ENCODE measurements at places on chromosomes 3 and 15.

GRCh38 chr15:32998979-32999672, 195.4 kb downstream of the FMN1 start:
- H3K4me3 ChIP-seq, result no peak overlapping the region
- H3K36me3 ChIP-seq, result no peaks in the 10 kb centered on the region
- no peaks in the 10 kb centered on the region for H3K27me3 ChIP-seq
- H3K27ac ChIP-seq, result no peak overlapping the region
- DNase-seq, result no peak

DNA sequence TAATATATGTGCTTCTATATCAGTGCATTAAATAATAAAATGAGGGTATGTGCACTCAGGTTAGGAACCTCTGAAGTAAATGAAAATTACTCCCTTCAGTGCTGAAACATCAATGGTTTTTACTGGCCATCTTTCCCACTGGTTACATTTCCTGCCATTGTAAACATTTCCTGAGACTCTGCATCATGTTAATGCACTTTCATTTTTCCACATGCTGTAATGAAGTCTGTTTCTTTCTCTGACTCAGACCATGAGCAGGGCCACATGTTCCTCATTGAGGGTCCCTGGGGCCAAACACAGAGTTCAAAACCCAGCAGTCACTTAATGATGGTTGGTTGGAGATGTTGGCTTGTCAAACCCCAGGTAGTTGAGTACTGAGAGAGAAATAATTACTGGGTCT, 15.3 kb downstream of the FAM3D start:
- no peaks in the 10 kb centered on the region for H3K36me3 ChIP-seq
- peaks cover 16% of the 10 kb centered on the region for H3K4me1 ChIP-seq
- no peak overlapping the region for H3K4me3 ChIP-seq
- no peak for DNase-seq
- H3K27me3 ChIP-seq, result no peaks in the 10 kb centered on the region

GRCh38 chr3:113968986-113969385, 21.2 kb downstream of the ZDHHC23 start:
- no peak overlapping the region for H3K27ac ChIP-seq
- no peak overlapping the region for H3K4me3 ChIP-seq
- H3K36me3 ChIP-seq, result no peaks in the 10 kb centered on the region
- no peaks in the 10 kb centered on the region for H3K27me3 ChIP-seq
- H3K4me1 ChIP-seq, result no peaks in the 10 kb centered on the region

GRCh38 chr15:68578175-68578979, 416 bp upstream of the CORO2B start:
- H3K27me3 ChIP-seq, result peaks cover 33% of the 10 kb centered on the region
- H3K4me3 ChIP-seq, result peak overlapping the region; percentile 78
- no peak overlapping the region for H3K27ac ChIP-seq
- peaks cover 24% of the 10 kb centered on the region for H3K4me1 ChIP-seq
- DNase-seq, result peak; percentile 82
- H3K36me3 ChIP-seq, result no peaks in the 10 kb centered on the region

GRCh38 chr3:190385731-190386688, 2.0 kb upstream of the CLDN16 start:
- H3K4me1 ChIP-seq, result no peaks in the 10 kb centered on the region
- H3K27ac ChIP-seq, result no peak overlapping the region
- H3K4me3 ChIP-seq, result no peak overlapping the region
- H3K36me3 ChIP-seq, result no peaks in the 10 kb centered on the region
- DNase-seq, result no peak

GRCh38 chr3:120791913-120792312, 49.4 kb downstream of the GTF2E1 start:
- H3K4me1 ChIP-seq, result no peaks in the 10 kb centered on the region
- H3K27ac ChIP-seq, result no peak overlapping the region
- H3K27me3 ChIP-seq, result no peaks in the 10 kb centered on the region
- no peak overlapping the region for H3K4me3 ChIP-seq

- H3K36me3 ChIP-seq, result no peaks in the 10 kb centered on the region
- no peak overlapping the region for H3K4me3 ChIP-seq
Measured at GRCh38 chr15:61509327-61509840, 280.3 kb upstream of the RORA start.

GRCh38 chr3:150870406-150870805, 34.8 kb downstream of the MINDY4B start:
- H3K27me3 ChIP-seq, result no peaks in the 10 kb centered on the region
- no peak overlapping the region for H3K27ac ChIP-seq
- no peak for DNase-seq

- H3K36me3 ChIP-seq, result peaks cover 12% of the 10 kb centered on the region
- H3K4me1 ChIP-seq, result no peaks in the 10 kb centered on the region
- no peak for DNase-seq
Measured at GRCh38 chr3:141287326-141287725, 55.7 kb downstream of the PXYLP1 start.

Data from common myeloid progenitor, CD34-positive (primary cell).